Activated CD8-positive, alpha-beta memory T cell treated with anti-CD3 and anti-CD28 coated beads for 48 hours (primary cell): ENCODE measurements at places on chromosomes 4 and X.

DNA sequence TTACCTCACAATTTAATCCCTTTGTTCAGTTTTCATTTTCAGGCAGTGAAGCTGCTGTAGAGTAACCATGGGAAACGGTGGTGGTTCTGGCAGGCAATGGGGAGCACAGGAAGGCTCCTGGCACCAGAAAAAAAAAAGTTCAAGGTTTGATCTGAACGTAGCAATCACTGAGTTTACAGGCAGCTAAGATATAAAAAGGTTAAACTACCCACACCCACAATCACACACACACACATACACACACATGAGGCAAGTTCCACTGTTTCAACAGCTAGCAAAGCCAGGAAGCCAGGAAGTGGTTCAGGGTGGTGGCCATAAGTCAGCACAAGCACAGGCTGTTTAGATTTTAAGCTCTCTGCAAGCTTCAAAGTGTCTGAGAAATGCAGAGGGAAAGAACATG lies at the start of gene SULT1B1:
TSS of gene SULT1B1 (minus strand) at position 166 of the 400 bp plus-strand sequence. CDS start 5,403 bp downstream, outside the sequence.
- DNase-seq = no peak

DNA sequence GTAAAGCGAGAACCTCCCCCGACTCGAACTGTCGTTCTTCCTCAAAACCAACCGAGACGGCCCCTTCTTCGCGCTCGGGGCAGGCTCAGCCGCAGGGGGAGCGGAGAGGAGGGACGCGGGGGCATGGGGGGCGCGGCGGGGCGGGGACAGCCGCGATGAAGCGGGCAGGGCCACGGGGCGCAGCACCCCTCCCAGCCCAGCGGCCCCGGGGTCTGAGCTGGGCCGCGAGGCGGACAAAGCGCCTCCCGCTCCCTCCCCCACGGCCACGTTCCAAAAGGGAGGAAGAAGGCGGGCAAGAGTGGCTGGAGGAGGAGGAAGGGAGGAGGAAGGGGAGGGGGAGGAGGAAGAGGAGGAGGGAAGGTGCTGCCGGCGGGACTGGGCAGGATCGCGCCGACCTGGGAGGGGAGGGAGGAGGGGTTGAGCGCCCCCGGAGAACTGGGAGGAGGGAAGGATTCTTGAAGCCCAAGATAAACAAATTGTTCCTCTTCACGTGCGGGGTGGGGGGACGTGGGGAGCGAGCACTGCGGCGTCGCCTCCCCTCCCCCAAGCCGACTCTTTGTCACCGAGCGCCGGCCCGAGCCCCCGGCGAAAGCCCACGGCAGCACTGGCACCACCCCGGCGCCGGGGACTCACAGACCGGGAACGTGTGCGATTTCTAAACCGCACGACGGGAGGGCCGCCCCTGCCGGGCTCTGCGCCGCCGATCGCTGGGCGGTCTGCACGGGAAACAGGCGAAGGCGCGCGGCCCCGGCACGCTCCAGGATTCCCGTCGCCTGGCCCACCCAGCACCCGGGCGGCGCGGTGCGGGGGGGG lies 2.9 kb downstream of the MAML3 start:
- DNase-seq = peak; percentile 41

DNA sequence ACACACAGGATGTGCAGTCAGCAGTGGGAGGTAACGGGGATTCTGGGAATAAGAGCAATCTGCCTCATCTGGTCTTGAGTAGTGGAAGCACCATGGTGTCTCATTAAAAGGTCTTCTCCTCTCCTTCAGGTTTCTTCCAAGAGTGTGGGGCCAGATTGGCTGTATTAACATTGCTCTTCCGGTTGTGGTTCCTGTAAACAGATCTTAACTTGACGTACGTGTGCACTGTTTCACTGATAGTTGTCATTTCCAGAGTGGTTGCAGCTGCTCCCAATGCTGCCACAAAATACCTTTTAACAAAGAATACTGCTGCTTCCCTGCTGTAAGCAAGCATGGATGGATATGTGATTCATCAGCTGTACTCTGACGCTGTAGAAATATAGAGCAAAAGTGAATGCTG lies 1443.4 kb upstream of the TENM3 start:
- no peak for DNase-seq

DNA sequence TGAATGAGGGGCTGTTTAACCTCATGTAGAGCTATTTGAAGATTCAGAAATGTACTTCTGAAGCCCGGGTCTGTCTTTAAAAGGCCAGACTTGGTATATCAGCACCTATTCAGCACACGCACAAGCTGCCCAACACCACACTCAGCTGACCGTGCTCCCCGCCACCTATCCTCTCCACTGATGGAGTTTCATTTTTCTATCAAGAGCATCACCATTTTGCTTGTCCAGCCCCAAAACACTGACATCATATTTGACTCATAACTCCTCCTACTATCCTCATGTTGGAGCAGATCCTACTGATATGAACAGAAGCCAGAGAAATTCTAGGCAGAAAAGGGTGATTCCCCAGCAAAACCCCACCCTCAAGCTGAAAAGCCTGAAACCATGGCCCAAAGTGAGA lies 100.3 kb downstream of the SORBS2 start:
- no peak for DNase-seq

GRCh38 chr4:177077095-177077971 lies 232.3 kb upstream of the NEIL3 start:
- no peak for DNase-seq

DNA sequence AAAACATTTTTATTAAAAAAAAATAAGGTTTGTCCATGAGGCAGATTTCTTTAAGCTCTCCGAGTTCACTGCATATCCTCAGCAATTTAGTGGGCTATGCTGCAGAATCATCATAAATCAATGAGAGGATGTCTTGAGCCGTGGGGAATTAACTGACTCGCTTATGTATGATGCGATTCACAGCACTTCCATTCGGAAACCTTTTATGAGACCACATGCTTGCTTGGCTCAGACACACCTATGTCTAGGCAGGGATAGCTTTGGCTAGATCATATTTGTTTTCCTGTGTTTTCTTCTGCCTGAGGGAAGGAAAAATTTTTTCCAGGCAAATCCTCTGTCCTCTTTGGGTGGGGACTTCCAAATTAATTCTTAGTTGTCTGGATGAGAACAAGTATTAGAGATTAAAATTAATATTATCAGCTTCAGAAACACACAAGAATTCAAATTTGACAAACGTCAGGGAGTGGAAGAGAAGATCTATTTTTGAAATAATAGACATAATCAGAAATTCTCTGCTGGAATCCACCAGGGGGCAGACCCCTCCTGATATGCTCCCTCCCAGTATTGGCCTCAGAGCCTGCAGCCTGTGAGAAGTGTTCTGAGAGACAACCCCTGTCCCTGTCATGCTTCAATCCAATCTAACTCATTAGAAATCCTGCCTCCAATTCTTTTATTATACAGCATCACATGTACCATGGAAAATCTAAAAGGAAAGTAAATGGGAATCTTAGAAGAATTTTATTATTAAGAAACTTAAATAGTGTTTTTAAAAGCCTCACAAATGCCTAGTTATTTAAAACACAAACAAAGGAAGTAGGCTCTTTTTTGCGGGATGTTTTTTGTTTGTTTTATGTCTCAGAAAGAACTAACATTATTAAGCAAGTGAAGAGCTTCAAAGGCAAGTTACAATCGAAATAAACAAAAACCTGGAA lies 345.1 kb upstream of the TACR3 start:
- DNase-seq = no peak
